ENCODE measurements at places on chromosomes 12 and 14.

- no peak for DNase-seq
Observed at GRCh38 chr14:33859306-33859705, 91.6 kb downstream of the EGLN3 start.

GRCh38 chr14:54364555-54365415 is 32.0 kb upstream of the CDKN3 start:
- DNase-seq, result no peak

GRCh38 chr12:130131801-130132200 is 30.5 kb upstream of the FZD10 start:
- no peak for DNase-seq

GRCh38 chr12:115017346-115017745 is 333.4 kb upstream of the TBX3 start:
- no peak for DNase-seq

DNA sequence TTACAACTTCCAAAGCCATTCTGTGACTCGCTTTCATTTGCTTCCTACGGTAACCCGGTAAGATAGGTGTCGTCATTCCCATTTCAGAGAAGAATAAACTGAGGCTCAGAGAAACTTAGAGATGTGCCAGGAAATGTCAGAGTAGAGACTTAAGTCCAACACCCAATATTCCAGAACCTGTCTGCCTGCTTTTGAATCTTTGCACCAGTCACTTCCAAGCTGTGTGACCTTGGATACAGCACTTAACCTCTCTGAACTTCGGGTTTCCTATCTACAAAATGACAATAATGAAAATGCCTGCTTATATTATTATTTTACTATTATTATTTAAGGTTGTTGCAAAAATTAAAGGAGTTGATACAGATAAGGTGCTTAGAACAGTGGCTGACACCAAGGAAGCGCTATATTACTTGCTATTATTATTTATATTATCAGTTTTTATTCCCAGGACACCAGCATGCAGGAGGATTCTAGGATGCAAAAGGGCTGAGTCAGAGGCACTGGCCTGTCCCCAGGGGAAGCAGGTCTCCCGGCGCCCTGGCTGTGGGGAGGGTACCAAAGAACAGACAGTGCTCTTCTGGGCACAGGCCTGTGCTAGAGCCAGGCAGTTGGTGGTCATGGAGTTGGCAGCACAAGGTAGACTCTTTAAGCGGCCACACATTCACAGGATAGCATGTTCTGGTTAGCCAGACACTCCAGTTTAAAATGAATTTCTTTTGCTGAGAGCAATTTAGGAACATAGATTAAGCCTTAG is 5.4 kb downstream of the HSPB8 start:
- no peak for DNase-seq

Data from DMS79 (cell line).